ENCODE measurements at places on chromosomes 7 and 10.

DNA sequence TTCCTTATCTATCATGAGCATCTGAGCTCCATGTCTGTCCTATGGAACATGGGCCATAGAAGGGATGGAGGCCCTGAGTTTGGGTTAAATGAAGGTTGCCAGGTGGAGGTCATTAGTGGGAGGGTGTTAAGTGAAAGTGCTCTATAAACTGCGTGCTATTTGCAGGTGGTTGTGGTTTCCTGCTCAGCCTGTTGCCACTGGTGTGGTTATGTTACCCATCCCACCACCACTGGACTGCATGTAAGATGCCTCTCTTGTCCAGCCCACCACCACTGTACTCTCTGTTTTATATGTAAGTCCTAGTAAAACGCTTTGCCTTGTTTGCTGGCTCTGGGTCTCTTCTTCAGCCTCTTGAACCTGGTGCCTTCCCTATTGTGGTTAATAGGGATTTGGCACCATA is 711.2 kb downstream of the SORCS3 start:
- no peak overlapping the region for H3K4me3 ChIP-seq
- H3K36me3 ChIP-seq = no peaks in the 10 kb centered on the region
- no peak for DNase-seq
- H3K27me3 ChIP-seq = no peaks in the 10 kb centered on the region
- no peaks in the 10 kb centered on the region for H3K4me1 ChIP-seq

GRCh38 chr10:60704471-60704870 is 73.8 kb upstream of the CDK1 start:
- H3K4me3 ChIP-seq = no peak overlapping the region
- H3K27me3 ChIP-seq = peaks cover 9% of the 10 kb centered on the region
- H3K36me3 ChIP-seq = no peaks in the 10 kb centered on the region
- H3K27ac ChIP-seq = no peak overlapping the region
- peaks cover 3% of the 10 kb centered on the region for H3K4me1 ChIP-seq

DNA sequence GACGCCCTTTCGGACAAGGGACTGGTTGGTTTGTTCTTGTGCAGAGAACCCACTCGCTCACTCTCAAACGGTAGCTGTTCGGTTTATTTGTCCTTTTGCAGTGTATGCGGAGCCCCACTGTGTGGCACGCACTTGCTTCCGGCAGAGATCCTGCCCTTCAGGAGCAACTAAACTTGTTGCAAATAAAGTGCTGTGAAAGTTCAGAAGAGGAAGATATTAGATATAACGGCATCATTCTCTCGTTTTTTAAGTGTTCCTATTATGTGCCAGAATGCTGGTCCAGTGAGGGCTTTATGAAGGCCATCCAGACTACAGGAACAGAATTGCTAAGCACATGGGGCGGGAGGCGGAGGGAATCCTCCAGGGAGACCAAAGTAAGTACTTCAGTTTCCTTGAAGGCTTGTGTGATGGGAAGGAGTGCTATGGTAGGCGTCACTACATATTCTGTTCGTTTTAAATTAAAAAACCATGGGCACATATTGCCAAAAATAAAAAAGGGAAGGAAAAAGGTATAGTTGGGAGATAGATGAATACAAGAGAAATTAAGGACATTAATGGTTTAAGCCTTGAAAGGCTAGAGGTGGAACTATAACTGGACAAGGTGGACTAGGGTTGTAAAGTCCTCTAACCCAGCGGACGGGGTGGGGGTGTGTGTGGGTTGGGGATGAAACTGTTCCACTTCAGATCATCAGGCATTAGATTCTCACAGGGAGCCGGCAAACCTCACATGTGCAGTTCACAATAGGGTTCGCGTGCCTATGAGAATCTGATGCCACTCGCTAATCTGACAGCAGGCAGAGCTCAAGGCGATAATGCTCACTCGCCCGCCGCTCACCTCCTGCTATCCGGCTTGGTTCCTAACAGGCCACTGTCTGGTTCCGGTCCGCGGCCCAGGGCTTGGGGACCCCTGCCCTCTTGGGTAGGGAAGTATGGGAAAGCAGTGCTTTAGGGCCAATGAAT is 704 bp upstream of the ERLIN1 start:
- no peaks in the 10 kb centered on the region for H3K27me3 ChIP-seq
- H3K36me3 ChIP-seq = peaks cover 27% of the 10 kb centered on the region
- peak overlapping the region; percentile 95 for H3K27ac ChIP-seq
- H3K4me1 ChIP-seq = peaks cover 46% of the 10 kb centered on the region
- peak overlapping the region; percentile 99 for H3K4me3 ChIP-seq

GRCh38 chr7:111074748-111075146 is 16.2 kb upstream of the LRRN3 start:
- H3K4me1 ChIP-seq = peaks cover 54% of the 10 kb centered on the region
- H3K36me3 ChIP-seq = peaks cover 14% of the 10 kb centered on the region
- no peak overlapping the region for H3K27ac ChIP-seq
- no peak for DNase-seq

GRCh38 chr10:104349623-104350126 is 4.0 kb upstream of the CFAP58 start:
- no peak overlapping the region for H3K27ac ChIP-seq
- no peaks in the 10 kb centered on the region for H3K27me3 ChIP-seq
- H3K4me1 ChIP-seq = peaks cover 26% of the 10 kb centered on the region
- DNase-seq = no peak
- peaks cover 6% of the 10 kb centered on the region for H3K36me3 ChIP-seq

DNA sequence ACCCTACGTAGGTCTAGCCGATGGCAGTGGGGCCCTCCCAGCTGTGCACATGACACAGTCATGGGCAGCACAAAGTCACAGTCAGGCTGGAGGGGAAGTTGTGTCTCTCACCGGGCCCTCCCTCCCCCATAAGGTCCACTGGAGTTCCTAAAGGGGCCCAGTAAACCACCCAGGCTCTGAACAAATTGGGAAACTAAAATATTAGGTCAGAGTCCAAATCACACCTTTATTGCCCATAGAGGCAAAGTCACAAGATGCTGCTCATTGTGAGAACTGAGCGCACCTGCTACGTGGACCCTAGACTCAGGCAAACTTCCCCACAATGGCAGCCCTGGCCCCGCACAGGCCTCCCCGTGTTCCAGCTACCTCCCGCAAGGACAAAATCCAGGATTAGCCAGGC is 45.2 kb upstream of the SH2B2 start:
- no peak overlapping the region for H3K4me3 ChIP-seq
- no peak overlapping the region for H3K27ac ChIP-seq
- H3K36me3 ChIP-seq = no peaks in the 10 kb centered on the region
- DNase-seq = no peak

Measured in activated naive CD8-positive, alpha-beta T cell treated with anti-CD3 and anti-CD28 coated beads, Interleukin-2, amount 10 ng/mL, durations not matched to agents 7 days and 5 days (primary cell).